ENCODE measurements at places on chromosomes 7 and 10. TPM values are rescaled to one million over a fixed set of nuclear protein-coding genes. Genes with fewer than 3 reads are reported as not detected.
A peak's percentile ranks its signal among the peaks of the same experiment; 100 is the strongest.

Gene GTF2I
- total RNA-seq = 113 TPM

Gene PAPSS2
- total RNA-seq = 76.3 TPM

Gene NEUROG3
- total RNA-seq = not detected

Gene SH2B2
- 83.1 TPM for total RNA-seq

Gene UPK3B
- not detected for total RNA-seq

Gene RELN
- not detected for total RNA-seq

Gene MORN4
- 6.8 TPM for total RNA-seq

Gene OR6B1
- not detected for total RNA-seq

Gene LIPF
- not detected for total RNA-seq

Gene GBF1
- total RNA-seq = 23.3 TPM

Gene AKR1D1
- not detected for total RNA-seq

Gene ABCB4
- total RNA-seq = 15.0 TPM

Gene INMT
- 0.08 TPM for total RNA-seq

Gene GLI3
- total RNA-seq = 0.91 TPM

Gene MUC3A
- not detected for total RNA-seq

- no peak for DNase-seq
Measured at GRCh38 chr7:72057796-72058195, 354.3 kb downstream of the CALN1 start.

DNA sequence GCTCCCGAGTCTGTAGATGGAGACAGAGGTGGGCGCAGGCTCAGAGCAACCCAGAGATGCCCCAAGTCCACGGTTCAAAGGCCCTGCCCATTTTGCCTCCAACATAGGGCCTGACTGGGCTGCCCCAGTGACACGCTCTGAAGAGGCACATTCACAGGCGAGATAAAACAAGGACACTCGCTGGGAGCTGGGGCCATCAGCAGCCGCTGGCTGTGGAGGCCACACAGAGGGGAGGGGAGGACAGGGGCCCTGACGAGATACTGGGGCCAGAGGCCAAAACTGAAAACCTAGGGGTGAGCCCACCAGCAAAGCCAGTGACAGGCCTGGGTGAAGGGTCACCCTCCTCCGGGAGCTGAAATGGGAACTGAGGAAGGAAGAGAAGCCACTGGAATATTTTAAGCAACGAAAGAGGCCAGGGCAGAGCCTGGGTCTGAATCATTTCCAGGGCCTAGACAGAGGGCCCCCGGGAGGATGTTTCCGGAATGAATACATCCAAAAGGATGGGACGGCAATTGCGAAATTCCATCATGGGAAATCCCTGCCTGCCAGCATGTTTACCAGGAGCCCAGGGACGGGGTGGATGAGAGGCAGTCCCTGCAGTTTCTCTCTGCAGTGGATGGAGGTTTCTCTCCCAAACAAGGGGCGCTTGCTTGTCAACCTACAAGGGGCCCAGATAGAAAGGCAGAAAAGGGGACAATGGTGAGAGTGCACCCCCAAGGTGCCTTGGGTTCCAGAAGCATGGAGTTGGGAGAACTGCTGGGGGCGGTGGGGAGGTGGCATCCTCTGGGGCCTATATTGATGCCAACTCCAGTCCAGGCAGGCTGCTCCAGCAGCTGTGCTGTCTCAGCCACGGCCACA is 29.0 kb upstream of the HSPA12A start:
- peak; percentile 10 for DNase-seq

DNA sequence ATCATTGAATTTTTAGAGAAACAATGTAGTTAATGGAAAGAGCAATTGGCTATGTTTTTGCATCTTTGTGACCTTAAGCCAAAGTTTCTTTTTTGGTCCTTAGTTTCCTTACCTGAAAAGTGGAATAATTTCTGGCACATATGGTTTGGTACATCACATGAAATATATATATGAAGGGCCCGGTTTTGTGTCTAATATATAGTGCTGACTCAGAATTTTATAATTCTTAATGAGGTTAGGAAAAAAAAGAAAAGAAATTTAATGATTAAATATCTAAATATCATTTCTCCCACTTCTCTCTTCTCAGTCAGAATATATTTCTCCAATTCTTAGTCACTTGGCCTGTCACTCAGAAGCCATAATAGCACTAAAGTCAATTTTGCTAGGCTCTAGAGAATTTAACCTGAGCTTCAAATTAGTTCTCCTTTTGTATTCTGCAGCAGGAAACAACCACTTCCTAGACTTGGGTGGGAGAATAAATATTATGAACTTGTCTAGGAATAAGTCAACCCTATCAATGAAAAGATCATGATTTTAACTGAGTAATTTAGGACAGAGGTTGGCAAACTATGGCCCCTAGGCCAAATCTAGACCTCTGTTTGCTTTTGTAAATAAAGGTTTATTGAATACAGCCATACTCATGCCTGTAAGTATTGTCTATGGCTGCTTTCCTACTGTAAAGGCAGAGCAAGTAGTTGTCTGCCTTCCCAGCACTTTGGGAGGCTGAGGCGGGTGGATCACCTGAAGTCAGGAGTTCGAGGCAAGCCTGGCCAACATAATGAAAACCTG is 34.6 kb downstream of the PPP1R9A start:
- no peak for DNase-seq

- DNase-seq = no peak
Measured at GRCh38 chr7:152574892-152575548, 100.9 kb downstream of the XRCC2 start.

DNA sequence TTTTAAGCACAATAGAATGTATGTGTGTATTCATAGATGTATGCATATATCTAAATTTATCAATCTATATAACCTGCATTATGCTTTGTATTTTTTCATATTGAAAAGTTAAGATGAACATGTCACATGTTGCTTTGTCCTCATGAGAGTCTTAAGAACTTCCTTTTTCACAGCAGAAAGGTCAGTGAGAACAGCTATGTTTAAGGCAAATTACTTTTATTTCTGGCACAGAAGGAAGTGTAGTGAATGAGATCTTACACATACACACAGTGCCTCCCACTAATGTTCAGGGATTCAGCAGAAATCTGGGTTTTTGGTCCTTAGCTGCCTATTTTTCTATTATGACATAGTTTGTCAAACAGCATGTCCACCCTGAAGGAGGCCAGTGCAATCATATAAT is 134.8 kb downstream of the TMEM26 start:
- no peak for DNase-seq

DNA sequence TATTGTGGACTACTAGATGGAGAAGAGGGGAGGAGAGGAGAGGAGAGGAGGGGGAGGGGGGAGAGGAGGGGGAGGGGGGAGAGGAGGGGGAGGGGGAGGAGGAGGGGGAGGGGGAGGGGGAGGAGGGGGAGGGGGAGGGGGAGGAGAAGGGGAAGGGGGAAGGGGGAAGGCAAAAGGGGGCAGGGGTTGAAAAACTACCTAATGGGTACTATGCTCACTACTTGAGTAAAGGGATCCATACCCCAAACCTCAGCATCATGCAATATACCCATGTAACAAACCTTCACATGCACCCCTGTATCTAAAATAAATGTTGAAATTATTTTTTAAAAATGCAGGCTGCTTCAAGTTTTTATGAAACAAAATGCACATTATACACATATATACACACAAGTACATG is 15.1 kb upstream of the LMOD2 start:
- no peak for DNase-seq

- no peak for DNase-seq
Measured at GRCh38 chr7:22876986-22877729, 54.5 kb upstream of the TOMM7 start.

- DNase-seq = no peak
Measured at GRCh38 chr10:38119038-38119437, 24.9 kb downstream of the ZNF37A start.

DNA sequence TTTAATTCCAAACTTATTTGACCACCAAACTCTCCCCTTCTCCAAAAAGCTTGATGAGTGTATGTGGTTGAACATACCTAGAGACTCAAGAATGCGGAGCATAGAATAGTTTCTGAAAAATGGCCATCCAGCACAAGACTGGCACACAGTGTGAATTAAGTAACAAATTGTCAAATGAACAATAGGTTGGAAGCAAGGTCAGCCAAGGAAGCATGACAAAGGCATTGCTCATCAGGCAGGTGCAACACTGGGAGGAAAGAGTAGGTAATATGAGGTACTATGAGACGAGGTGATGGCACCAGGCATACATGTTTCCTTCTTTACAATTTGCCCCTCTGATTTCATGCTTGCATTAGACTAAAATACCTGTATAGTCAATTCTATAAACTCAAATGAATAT is 73.7 kb downstream of the DKK1 start:
- no peak for DNase-seq

- DNase-seq = no peak
Measured at GRCh38 chr7:50436133-50436806, 13.9 kb downstream of the FIGNL1 start.

GRCh38 chr10:70820976-70821750 is 5.4 kb downstream of the SGPL1 start:
- DNase-seq = no peak

GRCh38 chr7:149844445-149844844 is 6.3 kb downstream of the ZNF862 start:
- no peak for DNase-seq

DNA sequence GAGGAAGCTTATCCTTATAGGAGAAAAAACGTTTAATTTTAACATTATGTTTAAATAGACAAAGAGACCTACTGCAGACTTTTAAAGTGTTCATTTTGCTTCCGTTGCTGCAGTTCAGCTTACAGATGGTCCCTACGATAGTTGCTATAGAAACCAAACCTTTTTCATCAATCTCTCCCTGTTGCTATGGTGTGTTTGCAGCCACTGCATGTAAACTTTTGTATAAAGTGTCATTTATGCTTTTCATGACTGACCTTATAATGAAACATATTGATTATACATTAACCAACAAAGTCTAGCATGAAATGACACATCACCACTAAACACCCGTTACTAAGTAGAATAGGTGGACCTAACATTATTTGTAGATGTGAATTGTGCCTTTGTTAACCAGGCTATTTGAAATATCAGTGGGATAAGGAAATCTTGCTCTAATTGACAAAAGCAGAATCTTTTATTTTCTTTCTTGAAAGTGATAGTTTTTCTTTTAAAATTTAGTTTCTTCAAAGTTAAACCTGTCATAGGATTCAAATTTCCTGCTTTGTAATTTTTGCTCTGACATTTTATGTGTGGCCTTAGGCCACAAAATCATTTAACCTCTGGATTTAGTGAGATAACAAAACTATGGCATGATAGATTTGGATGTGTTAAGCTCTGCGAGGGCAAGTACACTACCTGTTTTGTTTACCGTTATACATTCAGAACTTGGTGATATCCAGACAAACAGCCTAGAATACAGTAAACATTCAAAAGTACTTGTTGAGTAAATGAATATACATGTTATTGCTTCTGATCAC is 64.0 kb downstream of the CACNB2 start:
- no peak for DNase-seq

GRCh38 chr7:80182630-80183276 is 48.1 kb downstream of the GNAI1 start:
- DNase-seq = no peak

- DNase-seq = no peak
Measured at GRCh38 chr10:113518816-113519591, 33.8 kb upstream of the HABP2 start.

GRCh38 chr7:34064519-34065158 is 159.3 kb downstream of the BMPER start:
- DNase-seq = peak; percentile 63

GRCh38 chr10:48423884-48424283 is 117.4 kb downstream of the MAPK8 start:
- DNase-seq = no peak

DNA sequence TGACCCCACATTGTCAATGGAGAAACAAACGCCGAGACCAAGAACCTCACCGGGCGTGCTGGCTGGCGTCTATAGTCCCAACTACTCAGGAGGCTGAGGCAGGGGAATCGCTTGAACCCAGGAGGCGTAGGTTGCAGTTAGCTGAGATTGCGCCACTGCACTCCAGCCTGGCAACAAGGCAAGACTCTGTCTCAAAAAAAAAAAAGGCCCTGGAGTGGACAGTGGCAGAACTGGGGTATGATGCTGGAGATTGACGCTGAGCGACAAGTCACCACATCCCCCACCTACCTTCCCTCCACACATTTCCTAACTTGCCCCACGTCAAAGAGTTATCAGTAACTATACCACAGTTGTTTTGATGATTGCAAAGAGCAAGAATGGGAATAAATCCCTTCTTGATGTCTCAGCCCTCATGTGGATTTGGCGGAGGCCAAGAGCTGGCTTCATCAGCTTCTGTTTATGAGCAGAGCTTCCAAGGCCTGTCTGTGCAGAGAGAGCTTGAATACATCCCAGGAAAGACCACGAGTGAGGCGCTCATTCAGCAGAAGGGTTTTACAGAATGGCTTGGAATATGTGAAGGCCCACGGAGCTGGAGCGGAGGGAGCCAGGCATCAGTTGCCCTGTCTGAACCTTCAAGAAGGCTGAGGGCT is 28.0 kb upstream of the TNS3 start:
- no peak for DNase-seq

- DNase-seq = no peak
Measured at GRCh38 chr10:98167191-98167590, 32.7 kb downstream of the R3HCC1L start.

- no peak for DNase-seq
Measured at GRCh38 chr7:1247527-1248041, 14.9 kb downstream of the UNCX start.

DNA sequence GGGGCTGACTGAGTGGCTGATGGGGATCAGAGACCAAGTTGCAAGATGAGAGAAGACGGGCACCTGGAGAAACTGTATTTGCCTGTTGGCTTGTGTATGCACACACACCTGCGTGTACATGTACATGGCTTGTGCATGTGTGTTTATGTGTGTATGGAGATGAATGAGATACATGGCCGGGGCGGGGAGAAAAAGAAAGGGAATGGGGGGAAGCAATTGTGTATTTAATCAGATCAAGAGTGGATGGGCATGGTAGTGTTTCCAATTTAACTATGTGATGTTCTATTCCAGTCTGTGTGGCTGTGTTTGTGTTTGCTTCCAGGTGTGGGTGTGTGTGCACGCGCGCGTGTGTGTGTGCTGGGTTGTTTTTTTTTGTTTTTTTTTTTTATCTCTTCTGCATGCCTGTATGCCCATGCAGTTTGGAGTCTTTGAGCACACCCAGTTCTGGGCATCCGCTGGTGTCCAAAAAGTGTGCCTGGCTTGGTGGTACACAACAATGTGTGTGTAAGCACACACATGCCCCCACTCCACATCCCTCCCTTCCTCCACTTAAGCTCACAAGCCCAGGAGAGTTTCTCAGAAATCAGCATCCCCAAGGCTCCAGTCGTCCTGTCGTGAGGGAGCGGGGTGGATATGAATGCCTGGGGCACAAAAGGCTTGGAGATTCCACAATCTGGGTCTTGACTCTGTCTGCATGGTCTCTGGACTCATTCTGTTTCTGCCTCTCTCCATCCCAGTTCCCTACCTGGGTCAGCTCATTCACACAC is 2.5 kb upstream of the VGF start:
- no peak for DNase-seq

DNA sequence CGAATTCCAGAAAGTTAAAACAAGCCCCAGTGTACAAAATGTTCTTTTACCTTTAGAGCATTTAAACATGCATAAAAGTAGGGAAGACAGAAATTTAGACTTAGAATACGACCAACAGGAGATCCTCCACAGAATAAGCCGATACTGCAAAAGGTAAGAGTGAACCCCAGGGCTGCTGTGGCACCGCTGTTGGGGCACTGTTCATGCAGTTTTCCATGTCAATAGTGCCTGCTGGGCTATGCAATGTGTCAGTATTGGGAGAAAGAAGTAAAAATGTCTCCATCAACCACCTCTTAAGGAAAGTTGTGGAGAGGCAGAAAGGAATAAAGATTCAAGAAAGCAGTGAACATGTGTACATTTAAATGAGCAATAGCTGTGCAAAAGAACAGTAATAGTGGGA is 326.5 kb upstream of the SEMA3C start:
- DNase-seq = no peak

GRCh38 chr10:77377034-77377433 is 260.6 kb downstream of the KCNMA1 start:
- DNase-seq = no peak

All from SJSA1 (cell line).